Hindlimb muscle (tissue), 1 donor: ENCODE measurements at places on chromosomes 7 and 10. TPM values are rescaled to one million over a fixed set of nuclear protein-coding genes. Genes with fewer than 3 reads are reported as not detected.

GRCh38 chr10:124672181-124672638 lies 72.0 kb downstream of the FAM53B start:
- no peak for DNase-seq

DNA sequence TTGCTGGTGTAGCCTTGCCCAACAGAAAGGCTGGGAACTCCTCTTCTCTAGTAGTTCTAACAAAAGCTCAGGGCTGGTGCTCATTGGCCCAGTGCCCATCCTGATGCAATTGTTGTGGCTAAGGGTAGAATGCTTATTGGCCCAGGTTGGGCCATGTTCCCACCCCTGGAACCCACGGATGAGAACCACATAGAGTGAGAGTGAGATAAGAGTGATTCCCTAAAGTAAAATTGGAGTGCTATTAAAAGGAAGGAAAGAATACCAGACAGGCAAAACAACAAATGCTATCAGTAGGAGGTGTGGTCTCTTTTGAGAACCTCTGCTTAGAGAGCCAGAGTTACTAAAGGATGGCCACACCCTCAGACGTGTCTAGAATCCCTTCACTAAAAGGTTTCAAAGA lies 49.2 kb downstream of the LGI1 start:
- DNase-seq = no peak

TRPV5 gene
- 0.09 TPM for polyA plus RNA-seq

GRCh38 chr10:6014241-6014761 lies 37.0 kb upstream of the IL15RA start:
- DNase-seq = peak; percentile 40

DNA sequence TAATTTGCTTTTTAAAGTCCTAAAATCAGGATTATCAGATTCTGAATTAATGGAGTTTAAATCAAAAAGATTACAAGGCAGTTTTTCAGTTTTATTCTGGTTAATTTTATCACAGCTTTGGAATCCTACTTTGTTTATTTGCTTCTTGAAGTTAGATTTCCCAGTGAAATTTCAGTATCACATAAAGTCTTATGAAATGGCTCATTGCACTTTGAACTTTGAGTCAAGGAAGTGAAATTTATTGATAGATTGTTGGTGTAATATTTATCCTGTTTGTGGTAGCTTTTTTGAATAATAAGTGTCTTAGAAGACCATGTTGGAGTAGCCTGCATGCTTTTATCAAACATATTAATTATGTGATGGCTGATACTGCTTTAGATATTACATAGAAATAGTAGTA lies 92.6 kb downstream of the PTEN start:
- DNase-seq = no peak
